ENCODE measurements at places on chromosomes 4 and X.

- no peak for DNase-seq
Observed at GRCh38 chr4:152771741-152772533, 7.6 kb downstream of the TIGD4 start.

DNA sequence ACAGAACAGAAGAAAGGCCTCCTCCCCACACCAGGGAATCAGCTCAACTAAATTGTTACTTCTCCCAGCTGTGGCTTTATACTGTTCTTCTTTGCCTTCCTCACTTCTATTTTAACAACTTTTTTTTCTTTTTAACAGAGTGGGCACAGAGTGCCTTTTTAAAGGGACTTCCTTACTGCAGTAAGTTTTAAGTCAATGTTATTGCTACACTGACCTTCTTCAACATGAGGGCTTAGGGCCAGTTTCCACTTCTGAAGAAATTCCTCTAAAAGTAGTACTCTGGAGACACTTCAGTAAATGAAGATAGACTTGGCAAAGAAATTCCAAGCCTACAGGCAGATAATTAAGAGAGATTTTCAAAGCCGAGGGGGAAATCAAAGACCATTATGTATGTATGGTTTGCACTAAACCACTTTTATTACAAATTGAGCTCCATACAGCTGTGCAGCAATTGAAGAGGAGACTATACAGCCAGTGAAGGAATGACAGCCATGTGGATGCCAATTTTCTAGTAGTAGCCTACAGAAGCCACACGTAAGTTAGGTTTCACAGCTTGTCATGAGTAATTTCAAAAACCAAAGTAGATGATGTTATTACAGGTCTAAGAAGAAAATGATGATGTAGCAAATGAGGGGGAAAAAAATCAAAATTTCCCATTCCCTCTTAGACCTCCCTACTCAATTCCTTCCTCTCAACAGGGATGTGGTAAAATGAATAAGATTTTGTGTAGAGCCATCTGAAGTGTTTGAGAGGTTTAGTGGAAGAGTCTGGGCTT lies 36.9 kb upstream of the RASGEF1B start:
- DNase-seq = no peak

DNA sequence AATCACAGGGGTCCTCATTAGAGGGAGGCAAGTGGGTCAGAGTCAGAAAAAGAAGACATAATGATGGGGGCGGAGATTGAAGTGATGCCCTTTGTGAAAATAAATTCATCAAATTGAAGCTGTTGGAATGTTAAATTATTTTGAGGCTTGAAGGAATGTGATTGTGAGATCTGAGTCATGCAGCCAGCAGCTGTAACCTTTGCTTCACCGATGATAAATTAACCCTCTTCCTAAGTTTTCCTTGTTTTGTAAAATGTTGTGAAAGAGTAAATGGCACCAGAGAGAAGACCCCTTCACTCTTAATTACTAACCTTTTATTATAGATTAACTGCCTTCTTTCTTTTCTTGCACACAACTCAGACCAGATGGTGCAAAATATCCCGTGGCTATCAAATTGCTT lies 47.7 kb upstream of the FAM9A start:
- no peak for DNase-seq

- no peak for DNase-seq
Observed at GRCh38 chr4:25350561-25350960, 26.5 kb upstream of the ANAPC4 start.

- DNase-seq = peak; percentile 60
Observed at GRCh38 chrX:107654872-107655761, 26.8 kb downstream of the PRPS1 start.

DNA sequence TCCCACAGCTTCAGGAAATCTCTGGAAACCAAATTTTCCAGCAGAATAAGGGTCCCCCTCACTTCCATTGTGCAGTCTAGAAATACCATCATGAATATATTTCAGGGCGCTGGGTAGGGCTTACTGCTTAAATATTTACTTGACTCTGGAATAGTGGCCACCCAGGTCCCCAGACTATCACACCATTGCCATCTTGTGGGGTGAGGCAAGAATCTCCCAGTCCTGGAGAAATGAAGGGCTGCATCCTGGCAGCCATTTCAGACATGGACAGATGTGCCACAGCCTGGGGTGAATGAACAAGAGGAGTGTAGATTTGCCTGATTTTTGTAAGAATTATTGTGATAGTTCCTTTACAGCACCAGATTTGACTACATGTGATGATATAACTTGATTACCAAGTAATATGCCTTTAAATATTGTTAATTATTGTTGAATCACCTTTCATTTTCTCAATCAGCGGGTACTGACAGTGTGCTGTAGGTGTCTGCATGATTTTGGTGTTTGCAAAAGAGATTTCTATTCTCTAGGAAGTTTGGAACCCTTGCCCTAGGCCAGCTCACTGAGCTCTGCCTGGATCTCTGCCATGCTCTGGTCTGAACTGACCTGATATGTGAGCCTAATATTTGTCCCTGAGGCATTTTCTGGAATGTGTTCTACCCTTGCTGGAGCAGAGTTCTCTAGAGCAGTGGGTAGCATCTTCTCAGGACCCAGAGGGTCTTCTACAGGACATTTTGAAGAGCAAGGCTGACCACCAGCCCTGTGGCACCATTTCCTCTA lies 183.4 kb downstream of the KIT start:
- DNase-seq = no peak

DNA sequence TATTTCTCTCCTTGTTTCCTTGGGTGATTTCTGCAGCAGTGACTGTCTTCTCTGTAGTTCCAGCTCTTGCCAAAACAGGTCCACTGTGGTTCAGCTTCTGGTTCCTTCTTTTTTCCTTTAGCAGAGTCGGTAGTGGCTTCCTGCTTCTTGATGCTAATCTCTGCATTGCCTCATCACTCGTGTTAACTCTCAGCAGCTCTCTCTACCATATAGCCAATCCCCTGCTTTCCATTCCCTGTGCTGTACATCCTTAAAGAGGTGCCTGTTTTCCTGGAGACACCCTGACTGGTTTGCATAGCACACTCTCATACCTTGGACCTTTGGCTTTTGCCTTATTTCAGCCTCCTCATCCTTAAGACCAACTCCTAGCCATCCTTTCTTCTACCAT lies 191.2 kb upstream of the LNX1 start:
- DNase-seq = no peak

DNA sequence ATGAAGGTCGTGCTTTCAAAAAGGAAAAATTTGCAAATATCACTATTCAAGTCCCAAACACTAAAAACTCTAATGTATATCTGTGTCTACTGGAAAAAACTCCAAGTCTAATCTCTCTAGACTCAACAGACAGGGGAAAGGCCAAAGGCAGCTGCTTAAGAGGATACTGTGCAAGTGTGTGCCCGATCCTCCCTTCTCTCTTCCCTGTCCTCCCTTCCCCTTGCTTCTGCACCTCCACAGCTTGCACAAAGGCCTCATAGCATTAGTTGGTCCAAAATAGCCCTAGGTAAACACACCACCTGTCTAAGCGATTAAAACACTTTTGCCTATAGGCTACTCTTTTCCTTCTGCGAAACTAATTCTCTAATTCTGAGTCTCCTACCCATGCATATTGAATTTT lies 10.6 kb downstream of the C4orf54 start:
- DNase-seq = no peak

DNA sequence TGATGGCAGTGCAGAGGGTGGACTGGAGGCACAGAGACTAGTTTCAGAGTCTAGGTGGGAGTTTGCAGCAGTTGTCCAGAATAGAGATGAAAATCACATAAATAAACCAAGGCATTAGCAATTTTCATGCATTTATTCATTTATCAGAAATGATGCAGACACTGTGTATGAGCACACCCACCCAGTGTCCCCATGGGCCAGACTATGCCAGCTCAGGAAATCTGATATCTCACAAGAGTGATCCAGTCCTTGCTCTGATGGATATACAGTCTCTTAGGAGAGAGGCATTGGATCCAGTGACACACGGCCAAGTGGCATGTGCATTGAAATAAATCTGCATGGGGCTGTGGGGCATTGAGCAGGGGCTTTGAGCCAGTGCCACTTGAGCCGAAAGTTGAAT lies 228.2 kb downstream of the FRMPD4 start:
- DNase-seq = no peak

DNA sequence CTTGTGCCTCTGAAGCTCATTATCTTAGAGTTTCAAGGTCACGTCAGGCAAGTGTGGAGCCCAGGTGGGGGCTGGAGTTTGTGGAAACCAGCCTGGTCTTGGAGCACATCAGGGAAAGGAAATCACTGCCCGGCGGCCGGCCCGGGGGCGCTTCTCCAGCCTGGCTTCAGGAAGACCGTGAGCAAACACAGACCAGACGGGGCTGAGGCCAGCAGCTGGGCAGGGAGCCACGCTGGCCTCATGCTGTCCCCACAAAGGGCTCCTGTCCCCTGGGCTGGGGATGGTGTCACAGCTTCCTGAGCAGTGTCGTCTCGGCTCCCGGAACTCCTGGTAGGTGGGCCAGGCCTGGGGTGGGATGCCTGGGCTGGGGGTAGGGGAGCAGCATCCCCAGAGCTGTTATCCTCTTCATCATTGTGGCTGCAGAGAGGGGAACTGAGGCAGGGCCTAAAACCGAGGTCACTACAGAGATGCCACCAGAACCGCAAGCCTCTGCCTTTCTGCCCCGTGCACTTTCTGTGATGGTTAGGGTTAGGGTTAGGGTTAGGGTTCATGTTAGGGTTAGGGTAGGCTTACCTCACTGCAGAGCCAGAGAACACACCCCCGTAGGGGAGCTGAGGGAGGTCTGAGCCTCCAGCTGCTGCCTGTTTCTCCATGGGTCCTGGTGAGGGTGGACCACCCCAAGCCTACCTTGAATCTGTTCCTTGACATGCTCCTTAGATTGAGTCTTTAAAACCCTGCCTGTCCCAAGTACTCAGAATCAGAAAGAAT lies 77.5 kb downstream of the HTRA3 start:
- DNase-seq = no peak
